ENCODE measurements at places on chromosomes 12 and 14.

- DNase-seq = no peak
These were observed 14.0 kb downstream of the CCER1 start for GRCh38 chr12:90940872-90941499.

DNA sequence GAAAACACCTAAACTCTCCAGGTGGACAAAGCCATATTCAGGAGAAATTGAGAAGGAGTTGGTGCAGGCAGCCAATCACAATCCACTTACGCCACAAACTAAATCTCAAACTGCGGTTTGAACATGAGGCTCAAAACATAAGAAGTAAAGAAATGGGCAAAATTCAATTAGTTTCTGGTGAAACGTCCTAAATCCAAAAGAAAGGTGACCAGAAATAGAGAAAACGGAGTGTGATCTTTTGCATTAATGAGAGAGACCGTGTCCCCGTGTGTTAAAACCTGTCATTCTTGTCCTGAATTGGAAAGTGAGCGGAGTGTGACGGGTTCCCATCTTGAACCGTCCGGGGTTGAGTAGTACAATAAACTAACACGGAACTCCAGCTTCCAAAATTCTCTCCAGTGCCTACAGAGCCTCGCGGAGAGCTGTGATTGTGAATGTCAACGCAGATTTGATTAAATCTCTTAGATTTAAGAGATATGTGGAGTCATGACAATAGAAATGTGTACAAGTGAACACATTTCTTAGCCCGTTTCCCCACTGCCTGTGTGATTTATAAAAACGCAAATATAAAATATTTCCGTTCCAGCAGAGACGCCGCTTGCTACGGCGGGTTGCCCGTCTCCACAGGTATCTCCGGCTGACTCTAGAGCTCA lies 595 bp upstream of the METAP2 start:
- DNase-seq = no peak

- no peak for DNase-seq
These were observed 100.5 kb upstream of the SSTR1 start for GRCh38 chr14:38107216-38107631.

- DNase-seq = no peak
These were observed 5.4 kb downstream of the MARK3 start for GRCh38 chr14:103390605-103391004.

- DNase-seq = no peak
These were observed 143.7 kb downstream of the AKAP6 start for GRCh38 chr14:32472512-32473463.

DNA sequence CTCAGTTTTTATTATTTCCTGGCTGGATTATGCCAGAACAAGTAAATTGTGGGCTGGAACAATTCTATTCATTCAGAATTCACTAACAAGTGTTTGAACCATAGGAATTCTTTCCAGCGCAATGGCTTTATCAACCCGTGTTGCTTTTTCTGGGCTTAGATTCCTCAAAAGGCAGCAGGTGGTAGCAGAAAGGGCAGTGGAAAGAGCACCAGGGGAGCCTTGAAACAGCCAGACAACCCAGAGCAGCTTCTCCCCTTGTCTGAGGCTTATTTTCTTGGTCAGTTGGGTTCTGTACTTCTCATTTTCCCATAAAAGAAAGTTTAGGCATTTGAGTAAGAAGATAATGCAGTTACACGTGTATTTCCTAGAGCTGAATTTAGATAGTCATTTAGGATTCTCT lies 130.7 kb downstream of the OTOGL start:
- no peak for DNase-seq

DNA sequence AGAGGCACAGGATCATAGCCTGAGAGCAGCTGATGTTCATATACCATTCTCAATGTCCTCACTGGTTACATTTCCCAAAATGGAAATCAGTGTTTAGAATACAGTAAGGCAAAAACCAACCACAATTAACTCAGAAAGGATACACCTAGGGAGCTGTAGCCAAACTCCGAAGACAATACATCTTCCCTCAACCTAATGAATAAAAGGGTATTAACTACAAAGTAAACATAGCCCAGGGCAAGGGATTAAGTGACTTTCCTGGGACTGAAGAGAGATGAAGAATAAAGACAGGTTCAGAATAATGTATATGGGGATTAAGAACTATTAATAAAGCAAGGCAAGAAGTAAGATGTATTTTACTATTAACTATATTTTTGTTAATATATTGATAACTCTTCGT lies 79.5 kb downstream of the RPS29 start:
- DNase-seq = no peak

DNA sequence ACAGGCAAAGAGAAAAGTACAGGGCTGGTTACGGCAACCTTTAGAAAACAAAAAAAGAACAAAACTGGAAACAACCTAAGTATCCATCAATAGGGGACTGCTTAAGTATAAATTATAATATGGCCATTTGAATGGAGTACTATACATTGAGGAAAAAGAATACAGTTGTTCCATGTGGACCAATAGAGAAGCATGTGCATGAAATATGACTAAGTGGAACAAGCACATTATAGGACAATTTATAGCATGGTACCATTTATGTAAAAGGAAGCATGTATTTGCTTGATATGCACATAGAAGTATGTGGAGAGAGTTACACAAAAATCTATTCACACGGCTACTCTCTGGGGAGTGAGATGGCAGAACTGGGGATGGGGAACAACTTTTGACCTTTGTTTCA lies 49.2 kb upstream of the FAM222A start:
- no peak for DNase-seq

DNA sequence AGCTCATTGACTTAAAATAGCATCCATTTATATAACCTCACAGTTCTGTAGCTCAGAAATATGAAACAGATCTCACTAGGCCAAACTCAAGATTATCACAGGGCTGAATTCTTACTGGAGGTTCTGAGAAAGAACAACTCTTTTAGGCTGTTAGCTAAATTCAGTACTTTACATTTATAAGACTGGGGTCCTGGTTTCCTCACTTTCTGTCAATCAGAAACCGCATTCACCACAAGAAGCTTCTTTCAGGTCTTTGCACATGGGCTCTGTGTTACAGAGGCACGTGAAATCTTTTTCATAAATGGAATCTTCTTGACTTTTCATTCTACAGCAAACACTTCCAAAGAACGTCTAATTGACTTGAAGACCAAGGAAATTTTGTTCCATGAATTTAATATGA lies 876.3 kb upstream of the FOXG1 start:
- no peak for DNase-seq

- DNase-seq = no peak
These were observed 115.6 kb upstream of the FAR2 start for GRCh38 chr12:29033519-29033918.

DNA sequence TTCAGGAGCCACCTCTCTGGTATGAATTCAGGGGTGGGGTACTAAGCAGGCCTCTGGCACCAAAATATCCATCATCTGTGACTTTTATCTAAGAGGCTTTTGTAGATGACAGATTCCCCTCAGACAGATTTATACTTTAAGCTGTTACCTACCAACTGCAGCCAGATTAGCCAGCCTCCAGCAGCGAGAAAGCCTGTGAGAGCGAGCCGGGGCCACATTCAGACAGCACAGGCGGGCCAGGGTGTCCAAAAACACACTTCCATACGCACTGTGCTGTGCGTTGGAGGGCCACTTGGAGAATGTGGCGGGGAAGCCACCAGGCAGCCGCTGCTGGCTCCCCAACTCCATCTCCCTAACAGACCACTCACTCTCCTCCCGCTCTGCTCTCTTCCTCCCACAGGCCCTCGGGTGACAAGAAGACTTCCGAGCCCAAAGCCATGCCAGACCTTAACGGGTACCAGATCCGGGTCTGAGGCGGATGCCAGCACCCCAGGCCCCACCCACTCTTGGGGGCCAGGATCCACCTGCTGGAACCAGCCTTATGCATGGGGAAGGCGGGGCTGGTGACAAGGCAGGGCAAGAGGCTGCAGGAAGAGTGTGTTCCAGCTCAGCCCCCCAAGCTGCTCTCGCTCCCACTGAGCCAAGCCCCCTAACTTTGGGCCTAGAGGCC lies 17.4 kb downstream of the VASH1 start:
- no peak for DNase-seq

DNA sequence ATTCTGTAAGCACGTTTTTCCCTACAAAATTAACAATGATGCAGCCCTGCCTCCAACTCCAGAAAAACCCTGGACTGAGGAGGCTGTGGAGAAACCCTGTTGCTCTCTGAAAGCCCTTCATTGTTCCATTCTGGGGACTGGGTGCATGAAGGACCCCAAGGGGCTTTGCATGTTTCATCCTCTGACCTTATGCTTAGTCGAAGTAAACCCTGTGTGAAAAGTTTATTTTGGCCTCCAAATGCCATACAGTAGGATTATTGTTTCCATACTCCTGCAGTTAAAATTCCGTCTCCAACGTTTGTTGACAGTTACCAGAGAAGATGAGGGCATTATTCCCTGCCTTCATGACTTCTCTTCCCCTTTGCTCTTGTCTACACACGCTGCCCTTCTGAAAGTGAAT lies 46.0 kb downstream of the CKB start:
- no peak for DNase-seq

- no peak for DNase-seq
These were observed 8.5 kb downstream of the COQ6 start for GRCh38 chr14:73958591-73958990.

- no peak for DNase-seq
These were observed 293.9 kb downstream of the RAD51B start for GRCh38 chr14:68113343-68113930.

Measured in stimulated activated CD8-positive, alpha-beta memory T cell treated with anti-CD3 and anti-CD28 coated beads, Interleukin-2, amount 100 ng/mL, for 1 hour (primary cell).